ENCODE measurements at places on chromosomes 11 and 22. TPM values are rescaled to one million over a fixed set of nuclear protein-coding genes. Genes with fewer than 3 reads are reported as not detected.

DNA sequence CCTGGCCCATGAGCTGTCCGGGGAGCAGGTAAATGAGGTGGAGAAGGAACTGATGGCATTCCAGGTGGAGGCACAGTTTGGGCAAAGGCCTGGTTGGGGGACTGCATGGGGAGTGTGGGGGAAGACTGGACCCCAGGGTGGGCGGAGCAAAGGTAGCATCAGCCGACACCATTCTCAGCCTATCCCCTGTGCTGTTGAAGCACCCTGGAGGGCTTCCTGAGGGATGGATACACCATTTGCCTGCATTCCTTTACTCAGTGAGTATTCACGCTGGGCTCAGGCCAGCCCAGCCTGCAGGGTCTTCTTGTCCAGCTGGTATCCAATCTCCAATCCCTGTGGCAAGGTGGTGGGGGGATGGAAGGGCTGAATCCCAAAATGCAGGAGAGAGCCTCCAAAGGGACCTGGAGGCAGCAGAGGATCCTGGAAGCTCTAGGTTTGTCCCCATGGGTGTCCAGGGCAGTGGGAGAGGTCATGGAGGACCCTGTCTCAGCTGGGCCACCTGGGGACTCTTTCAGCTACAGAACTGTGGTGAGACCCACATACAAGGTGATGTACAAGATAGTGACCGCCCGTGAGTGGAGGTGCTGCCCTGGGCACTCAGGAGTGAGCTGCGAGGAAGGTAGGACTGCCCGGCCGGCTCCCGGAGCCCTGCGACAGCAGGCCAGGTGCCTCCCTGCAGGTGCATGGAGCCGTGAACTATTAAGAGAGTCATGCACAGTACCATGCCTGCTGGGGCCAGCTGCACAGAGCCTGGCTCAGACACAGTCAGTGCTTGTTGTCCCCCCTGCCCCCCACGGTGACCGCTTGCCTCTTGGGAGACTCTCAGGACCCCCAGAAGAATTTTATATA is 9.5 kb downstream of the EMID1 start:
- DNase-seq, result no peak

DNA sequence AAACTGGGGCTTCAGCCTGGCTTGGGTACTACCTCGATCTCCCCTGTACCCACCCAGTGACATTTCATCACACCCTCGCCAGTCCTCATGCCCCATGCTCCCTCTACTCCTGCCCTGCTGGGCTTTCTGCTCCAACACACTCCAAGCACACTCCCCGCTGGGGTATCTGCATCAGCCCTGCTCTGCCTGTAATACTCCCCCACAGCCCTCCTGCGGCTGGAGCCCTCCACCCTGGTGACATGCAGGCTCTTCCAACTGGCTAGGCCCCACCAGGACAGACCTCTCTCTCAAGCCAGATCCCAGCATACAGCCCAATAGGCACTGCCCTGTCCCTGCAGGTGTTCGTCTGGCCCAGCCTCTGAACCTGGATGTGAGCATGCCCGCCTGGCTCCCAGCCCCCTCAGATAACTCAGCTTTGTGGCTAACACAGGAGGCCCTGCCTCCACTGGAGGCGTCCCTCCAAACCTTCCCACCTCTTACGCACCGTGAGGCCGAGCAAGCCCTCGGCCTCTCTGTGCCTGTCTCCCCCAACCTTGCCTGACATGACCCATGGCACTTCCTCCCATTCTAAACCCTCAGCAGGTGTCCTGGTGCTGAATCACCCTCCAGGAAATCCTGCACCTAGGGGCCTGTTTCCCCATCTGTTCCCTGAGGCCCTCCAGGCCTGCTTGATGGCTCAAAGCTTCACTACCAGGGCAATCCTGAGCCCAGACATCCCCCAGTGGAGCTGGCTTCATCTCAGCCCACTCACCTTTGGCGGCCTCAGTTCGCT is 33.5 kb upstream of the TXNRD2 start:
- no peak for DNase-seq

DNA sequence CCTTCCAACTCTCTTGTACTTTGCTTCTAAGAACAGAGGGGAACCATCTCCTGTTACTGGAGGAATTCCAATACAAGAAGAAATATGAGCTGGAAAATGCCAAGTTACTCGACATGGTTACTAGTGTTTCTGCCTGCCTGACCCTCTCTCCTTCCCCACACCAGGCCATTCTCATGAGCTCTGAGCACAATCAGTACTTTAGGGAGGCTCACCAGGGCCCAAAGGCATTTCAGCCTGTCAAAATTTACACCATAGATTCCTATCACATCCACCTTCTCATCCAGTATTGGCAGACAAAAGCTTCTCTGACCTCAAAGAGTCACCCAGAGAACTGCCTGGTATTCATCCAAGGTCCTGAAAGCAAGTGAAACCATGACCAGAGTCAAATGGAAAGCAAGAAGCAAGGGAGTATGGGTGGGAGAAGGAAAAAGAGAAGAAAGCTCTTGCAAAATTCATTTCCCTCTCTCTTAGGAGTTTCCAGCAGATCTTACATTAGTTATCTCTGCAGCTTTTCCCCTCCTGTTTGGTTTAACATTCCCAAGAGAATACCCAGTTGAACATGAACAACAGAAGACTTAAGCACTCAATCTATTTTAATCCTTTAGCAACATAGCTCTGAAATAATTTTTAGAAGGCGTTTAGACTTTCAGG is 58.7 kb upstream of the NCAM1 start:
- DNase-seq, result no peak

GRCh38 chr11:116840224-116840745 is 2.9 kb upstream of the APOA1 start:
- DNase-seq, result peak; percentile 39

The TIGD3 gene
- polyA plus RNA-seq, result 0.10 TPM

The CCDC83 gene
- not detected for polyA plus RNA-seq

The GPHA2 gene
- not detected for polyA plus RNA-seq
